ENCODE measurements at places on chromosomes 1 and 21.
A peak's percentile ranks its signal among the peaks of the same experiment; 100 is the strongest.

GRCh38 chr1:46472498-46473181 is 17.0 kb upstream of the DMBX1 start:
- no peak for DNase-seq

- no peak for DNase-seq
These were observed 39.9 kb downstream of the AKNAD1 start for GRCh38 chr1:108817016-108817415.

DNA sequence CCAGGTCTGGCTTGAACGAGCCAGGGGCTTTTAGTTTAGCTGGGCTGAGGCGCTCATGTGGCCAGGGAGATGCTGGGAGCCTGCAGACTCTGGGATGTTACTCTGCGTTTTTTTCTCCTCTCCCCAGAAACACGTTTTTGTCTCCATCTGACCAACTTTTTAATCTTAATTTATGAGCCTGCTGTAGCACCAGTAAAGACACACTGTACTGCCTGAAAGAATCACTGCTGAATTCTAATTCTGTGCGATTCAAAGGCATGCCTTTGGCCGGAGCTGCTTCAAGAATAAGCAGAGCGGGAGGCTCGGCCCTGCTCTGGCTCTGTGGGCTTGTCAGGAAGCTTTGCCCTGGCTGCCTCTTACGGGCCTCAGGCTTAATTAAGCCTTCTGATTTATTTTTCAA is 129.5 kb downstream of the CAMTA1 start:
- DNase-seq: no peak

- no peak for DNase-seq
These were observed 12.8 kb downstream of the LRP8 start for GRCh38 chr1:53315046-53315445.

- peak; percentile 18 for DNase-seq
These were observed 233.0 kb upstream of the IRF2BP2 start for GRCh38 chr1:234842726-234843641.

DNA sequence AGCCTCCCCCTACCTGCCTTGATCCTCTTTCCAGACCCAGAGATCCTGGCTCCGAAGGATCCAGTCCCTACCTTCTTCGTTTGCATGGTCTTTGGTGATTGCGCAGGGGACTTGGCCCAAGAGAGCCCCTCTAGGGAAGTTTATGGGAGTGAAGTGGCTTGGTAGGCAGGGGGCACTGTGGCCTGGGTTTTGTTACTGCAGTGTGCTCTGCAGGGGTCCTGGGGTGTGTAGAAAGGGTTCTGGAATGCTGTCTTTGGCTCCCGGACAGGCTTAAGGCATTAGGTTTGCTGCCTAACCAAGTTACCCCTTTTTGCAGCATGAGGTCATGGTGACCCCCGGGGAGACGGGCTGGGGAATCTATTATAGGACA is 3.8 kb downstream of the ATP8B2 start:
- no peak for DNase-seq

GRCh38 chr1:19317126-19317910 is 5.2 kb downstream of the SLC66A1 start:
- DNase-seq: no peak

DNA sequence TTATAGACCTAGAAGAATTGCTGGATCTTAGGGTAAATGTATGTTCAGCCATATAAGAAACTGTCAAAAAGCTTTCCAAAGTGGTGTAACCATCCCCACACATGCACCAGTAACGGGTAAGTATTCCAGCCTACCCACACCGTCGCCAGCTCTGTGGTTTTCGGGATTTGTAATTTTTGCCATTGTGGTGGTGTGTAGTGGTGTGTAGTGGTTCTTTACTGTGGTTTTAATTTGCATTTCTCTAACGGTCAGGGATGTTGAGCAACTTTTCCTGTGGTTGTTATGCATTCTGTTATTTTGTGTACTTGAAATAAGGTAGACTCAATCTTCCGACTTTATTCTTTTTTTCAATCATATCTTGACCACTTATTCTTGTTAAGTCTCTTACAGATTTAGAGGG is 342.4 kb upstream of the AJAP1 start:
- no peak for DNase-seq
